ENCODE measurements at places on chromosomes 1 and 21.

DNA sequence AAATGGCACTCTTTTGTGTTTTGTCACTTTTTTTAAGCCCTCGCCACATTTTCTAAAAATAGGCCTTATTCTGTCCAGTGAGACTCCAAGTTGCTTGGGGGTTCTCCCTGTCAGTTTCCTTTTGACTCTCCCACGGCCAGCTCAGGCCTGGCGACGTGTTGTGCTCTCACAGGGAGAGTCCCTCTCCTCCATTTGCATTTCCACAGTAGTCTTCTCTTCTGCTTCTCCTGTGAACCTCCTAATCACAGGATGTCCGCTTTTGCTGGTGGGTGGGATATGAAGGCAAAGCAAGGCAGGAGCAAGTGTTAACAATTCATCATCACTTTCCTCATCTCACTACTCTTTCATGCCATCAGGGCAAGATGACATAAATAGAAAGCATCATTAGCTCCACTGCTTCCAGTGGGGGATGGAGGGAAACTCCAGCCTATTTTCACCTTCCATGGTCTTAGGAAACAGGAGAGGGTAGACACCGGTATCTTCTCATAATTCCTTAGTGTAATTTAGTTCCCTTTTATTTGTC lies 99.8 kb downstream of the INTS7 start:
- DNase-seq = peak; percentile 18

DNA sequence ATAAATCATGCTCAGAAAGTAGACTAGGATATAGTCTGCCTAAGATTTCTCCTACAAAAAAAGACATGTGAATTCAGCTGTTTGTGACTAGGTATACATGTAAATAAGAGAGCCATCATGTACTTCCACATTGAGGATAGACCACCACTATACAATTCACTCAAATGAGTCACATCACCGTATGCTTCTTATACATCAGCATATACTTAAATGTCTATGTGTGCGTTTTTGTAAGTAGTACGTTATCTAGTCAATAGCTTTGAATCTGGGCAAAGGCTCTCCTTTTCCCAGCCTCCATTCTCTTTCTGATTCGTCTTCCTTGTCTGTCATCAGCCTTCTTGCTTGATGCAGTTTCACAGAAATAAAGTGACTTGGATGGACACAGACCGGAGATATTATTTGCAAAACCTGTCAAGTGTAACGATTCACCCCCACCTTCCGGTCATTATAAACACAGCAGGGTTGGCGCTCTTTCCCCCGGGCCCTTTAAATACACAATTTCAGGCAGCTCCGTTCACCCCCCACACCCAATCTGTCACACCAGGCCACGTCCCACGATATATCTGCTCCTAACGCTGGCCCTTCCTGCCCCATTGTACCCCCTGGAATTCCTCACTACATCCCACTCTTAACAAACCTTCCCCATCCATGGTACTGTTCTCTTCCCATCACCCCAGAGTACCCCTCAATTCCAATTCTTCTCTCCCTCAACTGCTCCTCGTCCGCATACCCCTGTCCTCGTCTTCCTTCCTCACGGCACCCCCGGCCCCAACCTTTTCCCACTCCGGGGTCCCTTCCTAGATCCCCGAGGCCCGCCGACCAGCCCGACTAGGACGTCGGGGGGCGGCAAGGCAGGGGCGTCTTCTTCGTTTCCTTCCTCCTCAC lies 636 bp downstream of the VAMP4 start:
- peak; percentile 50 for DNase-seq

DNA sequence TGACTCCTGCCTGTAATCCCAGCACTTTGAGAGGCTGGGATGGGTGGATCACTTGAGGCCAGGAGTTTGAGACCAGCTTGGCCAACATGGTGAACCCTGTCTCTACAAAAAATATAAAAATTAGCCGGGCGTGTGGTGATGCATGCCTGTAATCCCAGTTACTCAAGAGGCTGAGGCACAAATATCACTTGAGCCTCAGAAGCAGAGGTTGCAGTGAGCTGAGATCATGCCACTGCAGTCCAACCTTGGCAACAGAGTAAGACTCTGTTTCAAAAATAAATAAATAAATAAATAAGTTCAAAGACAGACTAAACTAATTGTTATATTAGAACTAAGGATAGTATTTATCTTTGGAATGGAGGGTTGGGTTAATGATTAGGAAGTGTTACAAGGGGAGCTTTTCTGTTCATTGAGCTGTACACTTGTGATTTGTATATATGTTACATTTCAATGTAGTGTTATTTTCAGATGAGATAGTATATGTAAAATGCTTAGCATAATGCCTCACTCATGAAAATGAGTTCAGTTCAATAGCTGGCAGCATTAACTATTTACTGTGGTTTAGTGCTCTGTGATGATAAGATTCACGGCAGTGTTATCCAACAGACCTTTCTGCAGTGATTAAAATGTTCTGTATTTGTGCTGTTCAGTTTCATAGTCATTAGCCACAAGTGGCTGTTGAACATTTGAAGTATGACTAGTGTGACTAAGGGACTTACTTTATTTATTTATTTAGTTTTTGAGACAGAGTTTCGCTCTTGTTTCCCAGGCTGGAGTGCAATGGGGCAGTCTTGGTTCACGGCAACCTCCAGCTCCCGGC lies 47.7 kb downstream of the OSBPL9 start:
- no peak for DNase-seq

GRCh38 chr1:32485554-32486255 lies 20.8 kb downstream of the ZBTB8B start:
- DNase-seq = no peak

DNA sequence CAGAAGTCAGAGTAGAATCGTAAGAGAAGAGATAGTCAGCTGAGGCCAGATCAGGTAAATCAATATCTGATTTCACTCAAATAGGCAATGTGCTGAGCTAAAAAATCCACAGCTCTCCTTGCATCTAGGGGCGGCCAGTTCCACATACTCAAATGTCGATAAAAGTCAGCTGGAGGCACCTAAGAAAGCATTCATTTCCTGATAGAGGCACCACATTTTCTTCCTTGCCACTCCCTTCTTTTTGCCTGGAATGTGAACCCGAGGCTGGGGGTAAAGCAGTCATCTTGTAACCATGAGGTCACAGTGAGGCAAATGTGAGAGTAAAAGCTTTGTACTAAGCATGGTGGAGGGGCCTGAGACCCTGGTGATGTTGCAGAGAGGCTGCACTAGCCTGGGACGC lies 24.2 kb upstream of the CTPS1 start:
- no peak for DNase-seq

DNA sequence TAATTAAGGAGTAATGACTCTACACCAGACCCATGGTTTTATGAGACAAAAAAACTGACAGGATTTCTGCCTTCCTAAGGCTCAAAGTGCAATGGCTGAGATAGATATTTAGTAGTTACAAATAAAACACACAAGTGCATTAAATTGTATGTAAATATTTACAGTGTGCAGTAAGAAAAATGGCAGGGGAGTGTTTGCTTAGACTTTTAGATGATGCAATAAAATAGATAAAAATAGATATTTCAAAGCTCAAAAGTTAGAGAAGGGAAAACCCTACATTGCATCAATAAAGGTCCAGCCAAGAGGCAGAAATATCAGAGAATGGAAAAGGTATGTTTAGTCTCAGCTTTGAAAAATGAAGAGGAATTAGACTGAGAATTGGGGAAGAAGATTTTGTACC lies 226.3 kb upstream of the FGGY start:
- DNase-seq = no peak

- no peak for DNase-seq
These were observed 511.6 kb downstream of the SMYD3 start for GRCh38 chr1:245995474-245995873.

DNA sequence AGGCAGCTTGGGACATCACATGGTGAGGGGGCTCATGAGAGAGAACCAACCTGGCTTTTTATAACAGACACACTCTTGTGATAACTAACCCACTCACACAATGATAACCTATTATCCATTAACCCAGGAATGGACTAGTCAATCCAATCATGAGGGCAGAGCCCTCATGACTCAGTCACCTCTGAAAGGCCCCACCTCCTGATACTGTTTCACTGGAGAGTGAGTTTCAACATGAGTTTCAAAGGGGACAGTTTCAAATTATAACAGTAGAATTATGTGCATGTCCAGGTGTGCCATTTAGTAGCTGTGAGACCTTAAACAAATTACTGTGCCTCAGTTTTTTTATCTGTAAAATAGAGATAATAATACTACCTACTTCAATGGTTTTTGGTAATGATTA lies 47.6 kb upstream of the PPP2R5A start:
- no peak for DNase-seq

DNA sequence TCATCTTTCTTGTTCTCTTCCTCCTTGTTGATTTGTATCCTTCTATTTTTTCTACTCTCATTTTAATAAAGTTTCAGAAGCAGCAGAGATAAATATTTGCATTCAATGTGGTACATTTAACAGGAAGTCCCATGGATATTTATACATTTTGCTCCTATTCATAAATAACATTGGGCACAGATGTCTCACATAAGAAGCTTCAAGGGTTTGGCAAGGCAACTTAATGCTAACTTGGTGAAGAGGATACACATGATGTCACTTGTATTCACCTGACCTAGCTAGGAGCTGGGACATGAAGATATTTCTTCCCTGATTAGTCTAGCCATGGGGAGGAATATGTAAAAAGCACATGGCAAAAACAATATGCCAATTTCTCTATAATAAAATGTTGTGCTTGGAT lies 65.1 kb upstream of the DUSP10 start:
- peak; percentile 40 for DNase-seq

DNA sequence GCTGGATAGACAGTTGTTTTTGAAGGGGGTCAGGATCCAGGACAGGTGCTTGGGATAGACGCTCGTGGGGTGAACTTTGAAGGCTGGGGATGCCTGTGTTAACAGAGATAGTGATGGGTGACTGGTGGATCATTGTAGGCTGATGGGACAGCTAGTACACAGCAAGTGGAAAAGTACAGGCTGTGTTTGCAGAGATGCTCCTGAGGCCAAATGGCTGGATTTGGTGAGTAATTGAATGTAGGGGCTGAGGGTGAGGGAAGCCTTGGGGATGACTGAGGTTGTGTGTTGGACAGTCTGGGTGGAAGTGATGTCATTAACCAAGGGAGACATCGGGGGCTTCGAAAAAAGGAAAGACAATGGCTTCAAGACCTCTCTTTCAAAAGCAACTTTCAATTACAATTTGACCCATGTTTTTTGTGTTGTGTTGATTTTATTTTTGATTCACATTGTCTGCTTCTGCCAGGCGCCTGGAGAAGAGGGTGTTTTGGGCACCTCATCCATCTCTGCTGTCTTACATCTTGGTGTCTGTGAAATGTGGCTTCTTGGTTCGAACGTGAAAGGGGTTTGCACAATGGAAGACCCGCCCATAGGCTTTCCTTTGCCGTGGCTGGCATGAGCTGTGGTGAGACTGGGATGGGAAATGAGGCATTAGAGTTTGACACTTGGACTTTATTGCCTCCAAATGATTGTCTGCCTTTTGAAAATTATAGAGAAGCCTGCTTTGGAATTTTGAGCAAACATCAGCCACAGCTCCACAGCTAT lies 147.5 kb downstream of the FOXD2 start:
- no peak for DNase-seq

All from germinal center (tissue), 1 donor.